ENCODE measurements at places on chromosomes 7 and 10.

- DNase-seq, result no peak
These were observed 37.0 kb downstream of the ADAP1 start for GRCh38 chr7:917255-918117.

DNA sequence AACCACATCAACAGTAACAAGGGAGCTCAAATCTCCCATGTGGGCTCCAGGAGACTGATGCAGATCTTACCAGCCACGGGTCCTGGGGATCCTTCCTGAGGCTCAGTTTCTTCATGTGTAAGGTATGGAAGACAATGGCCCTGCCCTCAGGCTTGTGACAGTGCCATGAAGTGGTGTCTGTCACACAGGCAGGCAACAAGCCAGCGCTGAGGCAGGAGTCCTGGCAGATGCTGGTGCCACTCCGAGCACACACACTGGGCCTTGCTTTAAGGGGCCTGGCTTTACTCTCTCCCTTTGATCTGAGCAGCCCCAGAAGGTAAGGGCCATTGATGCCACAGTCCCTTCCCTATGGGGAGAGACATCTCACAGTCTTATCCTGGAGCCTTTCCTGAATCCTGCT is 28.4 kb upstream of the LRRC18 start:
- DNase-seq, result no peak

DNA sequence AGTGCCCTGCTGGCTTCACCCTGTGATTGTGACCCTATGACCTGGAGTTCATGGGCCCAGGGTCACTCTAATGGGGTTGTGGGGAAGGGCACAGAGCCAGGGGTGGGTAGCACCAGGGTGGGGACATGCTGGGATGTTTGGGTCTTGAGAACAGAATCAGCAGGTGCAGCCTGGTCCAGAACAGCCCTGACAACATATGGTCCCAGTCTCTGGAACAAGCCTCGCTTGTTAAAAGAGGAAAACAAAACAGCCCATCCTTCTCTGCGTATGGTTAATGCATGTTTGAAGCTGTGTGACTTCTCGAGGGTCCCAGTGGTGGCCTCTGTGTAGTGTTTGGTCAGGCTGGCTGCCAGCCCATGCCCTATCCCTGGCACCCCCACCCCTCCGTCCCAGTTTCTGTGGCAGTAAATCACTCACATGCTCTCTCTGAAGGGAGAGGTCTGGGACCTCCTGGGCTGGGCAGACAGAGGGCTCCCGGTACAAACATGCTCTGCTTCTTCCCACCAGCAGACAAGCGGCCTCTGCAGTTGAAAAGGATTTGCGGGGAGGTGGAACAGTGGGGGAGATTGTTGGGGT is 79.4 kb downstream of the FAM241B start:
- DNase-seq, result no peak

- peak; percentile 52 for DNase-seq
These were observed 1.2 kb upstream of the SGCE start for GRCh38 chr7:94656925-94657731.
